ENCODE measurements at places on chromosomes 11 and 22. TPM values are rescaled to one million over a fixed set of nuclear protein-coding genes. Genes with fewer than 3 reads are reported as not detected.

C11orf87 gene
- total RNA-seq = 0.27 TPM

DNA sequence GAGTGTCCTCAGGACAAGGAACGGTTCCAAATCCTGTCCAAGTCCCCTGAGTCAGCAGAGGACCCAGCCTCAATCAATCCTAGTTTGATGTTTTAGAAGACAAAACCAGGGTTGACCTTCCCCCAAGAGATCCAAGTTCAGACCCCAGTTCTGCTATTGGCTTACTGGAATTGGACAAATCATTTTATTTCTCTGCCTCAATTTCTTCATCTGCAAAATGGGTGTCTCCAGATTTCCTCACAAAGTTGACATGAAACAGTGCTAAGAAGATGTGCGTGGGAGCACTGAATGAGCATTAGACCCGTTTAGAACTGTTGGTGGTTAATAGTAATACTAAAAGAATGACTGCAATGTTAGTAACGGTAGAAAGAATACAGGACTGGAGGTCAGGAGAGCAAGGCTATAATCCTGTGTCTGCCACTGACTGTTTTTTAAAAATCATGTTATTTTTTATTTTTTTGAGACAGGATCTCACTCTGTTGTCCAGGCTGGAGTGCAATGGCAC lies 32.8 kb upstream of the SCUBE1 start:
- no peak for DNase-seq

TMEM80 gene
- total RNA-seq = 29.7 TPM

EHF gene
- not detected for total RNA-seq

- no peak for DNase-seq
Observed at GRCh38 chr22:50218996-50219727, 18.4 kb downstream of the SELENOO start.

DNA sequence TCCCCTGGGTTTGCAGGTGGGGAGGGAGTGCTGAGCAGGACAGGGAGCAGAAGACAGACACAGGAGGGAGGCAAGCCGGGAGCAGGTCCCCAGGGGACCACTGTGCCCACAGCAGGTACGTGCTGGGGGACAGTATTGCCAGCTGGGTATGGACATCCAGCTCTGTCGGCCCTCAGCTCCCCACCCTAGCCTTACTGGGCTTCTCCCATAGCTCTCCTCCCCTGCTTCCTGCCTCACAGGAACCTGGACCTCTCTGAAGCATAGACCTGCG lies 9.8 kb downstream of the LRRC74B start:
- no peak for DNase-seq

GRCh38 chr11:3957437-3957836 lies 102.0 kb downstream of the STIM1 start:
- DNase-seq = no peak

- no peak for DNase-seq
Observed at GRCh38 chr22:49303061-49303735, 524.5 kb downstream of the BRD1 start.

TCN2 gene
- 4.1 TPM for total RNA-seq

PNPLA3 gene
- total RNA-seq = 14.7 TPM

- no peak for DNase-seq
Observed at GRCh38 chr11:34501949-34502348, 11.6 kb downstream of the ELF5 start.

UBQLNL gene
- total RNA-seq = not detected

- DNase-seq = no peak
Observed at GRCh38 chr11:48095779-48096470, 115.6 kb downstream of the PTPRJ start.

- DNase-seq = no peak
Observed at GRCh38 chr11:72777755-72778278, 16.0 kb downstream of the STARD10 start.

ST3GAL4 gene
- 10.4 TPM for total RNA-seq

CTSW gene
- not detected for total RNA-seq

DNA sequence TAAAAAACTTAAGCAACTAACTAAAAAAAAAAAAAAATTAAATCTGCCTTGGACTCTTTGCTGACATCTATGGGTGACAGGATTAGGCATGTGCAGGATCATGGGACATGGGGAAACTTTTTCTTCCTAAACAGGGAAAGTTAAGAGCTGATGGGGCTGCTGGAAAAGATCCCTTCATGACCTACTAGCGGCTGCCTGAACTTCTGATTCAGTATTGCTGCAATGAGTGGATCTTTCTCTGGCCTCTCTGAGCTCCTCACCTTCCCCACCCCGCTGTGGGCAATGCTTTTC lies 25.0 kb downstream of the OR5A2 start:
- no peak for DNase-seq

GRCh38 chr11:104053743-104054478 lies 17.5 kb downstream of the DDI1 start:
- DNase-seq = no peak

GRCh38 chr11:73189315-73189714 lies 28.8 kb upstream of the P2RY2 start:
- DNase-seq = no peak

- no peak for DNase-seq
Observed at GRCh38 chr11:118168316-118168715, 8.1 kb downstream of the SCN2B start.

LRRC56 gene
- total RNA-seq = 2.6 TPM

DNA sequence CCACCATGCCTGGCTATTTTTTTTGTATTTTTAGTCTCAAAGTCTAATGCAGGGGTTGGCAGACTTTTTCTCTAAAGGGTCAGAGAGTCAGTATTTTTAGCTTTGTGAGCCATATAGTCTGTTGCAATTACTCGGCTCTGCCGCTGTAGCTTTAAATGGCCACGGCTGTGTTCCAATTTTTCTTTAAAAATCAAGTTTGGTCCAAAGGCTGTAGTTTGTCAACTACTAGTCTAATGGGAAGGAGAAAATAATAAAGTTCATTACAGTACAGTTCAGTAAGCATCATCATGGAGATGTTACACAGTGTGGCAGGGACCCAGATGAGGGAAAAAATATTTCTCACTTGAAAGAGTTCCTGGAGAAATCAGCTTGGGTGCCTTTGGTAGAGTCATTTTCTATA lies 107.6 kb downstream of the CSNK2A3 start:
- DNase-seq = no peak

OR5AS1 gene
- not detected for total RNA-seq

DNA sequence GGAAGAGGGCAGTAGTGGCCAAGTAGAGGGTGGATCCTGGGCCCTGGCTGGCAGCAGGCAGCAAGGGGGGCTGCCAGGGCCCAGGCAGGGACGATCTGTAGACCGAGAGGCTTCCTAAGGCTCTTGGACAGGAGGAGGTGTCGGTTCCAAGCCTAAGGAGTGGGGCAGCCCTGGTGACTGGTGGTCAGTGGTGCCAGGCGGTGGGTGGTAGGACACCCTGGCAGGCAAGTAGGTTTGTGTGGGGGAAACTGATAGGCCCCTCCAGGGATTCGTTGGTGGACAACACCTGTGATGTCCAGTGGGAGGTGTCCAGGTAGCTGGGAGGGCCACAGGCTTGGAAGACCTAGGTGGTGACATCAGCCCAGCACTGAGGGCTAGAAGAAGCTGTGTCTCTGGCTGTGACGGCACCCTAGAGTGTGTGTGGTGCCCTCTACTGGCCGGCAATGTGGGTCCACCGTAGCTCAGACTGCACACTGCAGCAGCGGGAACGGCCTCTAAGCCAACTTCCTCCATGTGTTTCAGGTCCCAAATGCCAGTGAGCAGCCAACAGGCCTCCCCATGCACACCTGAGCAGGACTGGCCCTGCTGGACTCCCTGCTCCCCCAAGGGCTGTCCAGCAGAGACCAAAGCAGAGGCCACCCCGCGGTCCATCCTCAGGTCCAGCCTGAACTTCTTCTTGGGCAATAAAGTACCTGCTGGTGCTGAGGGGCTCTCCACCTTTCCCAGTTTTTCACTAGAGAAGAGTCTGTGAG lies 9.4 kb upstream of the SAMM50 start:
- peak; percentile 83 for DNase-seq

DNA sequence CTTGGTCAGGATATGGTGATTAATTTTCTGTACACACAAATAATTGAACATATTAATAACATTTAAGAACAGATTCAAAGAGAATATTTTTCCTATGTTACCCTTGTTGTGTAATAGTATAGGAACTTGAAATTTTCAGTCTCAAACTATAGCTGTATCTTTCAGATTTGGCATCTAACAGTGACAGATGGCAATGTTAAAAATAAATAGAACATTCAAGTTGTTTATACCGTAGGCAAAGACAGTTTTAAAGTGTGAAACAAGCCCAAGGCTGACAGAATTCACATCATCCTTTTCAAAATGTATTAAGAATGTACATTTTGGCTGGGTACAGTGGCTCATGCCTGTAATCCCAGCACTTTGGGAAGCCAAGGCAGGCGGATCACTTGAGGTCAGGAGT lies 92.6 kb upstream of the TP53AIP1 start:
- DNase-seq = no peak

DNA sequence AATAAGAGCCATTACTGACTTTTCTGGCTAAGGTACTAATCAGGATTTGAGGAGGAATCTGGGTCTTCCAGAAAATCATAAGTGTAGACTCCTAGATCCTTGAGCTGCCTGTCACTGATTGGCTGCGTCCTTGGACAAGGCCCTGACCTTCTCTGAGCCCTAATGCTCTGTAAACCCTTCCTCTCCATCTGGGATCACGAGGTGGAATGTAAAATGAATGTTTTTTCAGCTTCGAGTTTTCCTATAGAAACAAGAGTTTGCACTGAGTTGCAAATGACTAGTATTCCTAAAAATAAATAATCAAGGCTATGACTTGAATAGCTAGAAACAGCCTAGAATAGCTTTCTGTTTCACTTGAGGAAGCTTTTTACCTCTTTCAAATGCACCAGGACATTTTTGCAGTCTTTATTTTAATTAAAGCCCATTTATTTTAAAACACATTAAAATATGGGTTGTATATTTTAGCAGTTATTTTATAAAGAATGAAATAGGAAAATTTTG lies 1.1 kb upstream of the DIXDC1 start:
- no peak for DNase-seq
